Kidney glomerular epithelial cell (primary cell): ENCODE measurements at places on chromosomes 6 and 20.
A peak's percentile ranks its signal among the peaks of the same experiment; 100 is the strongest.

DNA sequence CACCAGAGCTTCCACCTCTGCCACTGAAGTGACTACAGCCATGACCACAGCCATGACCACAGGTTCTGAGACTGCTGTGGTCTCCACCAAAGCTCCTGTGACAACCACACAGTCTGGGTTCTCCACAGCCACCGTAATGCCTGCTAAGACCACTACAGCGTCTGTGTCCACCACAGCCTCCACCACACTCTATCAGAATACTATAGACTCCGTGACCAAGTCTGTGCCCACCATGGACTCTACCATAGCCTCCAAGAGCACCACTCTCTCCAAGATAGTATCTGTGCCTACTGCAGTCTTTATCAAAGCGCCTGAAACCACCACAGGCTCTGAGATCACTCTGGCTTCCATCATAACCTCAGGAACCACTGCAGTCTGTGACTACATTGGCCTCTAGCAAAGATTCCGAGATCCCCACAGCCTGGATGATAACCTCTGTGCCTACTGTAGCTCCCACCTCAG lies 18.3 kb upstream of the MUC21 start:
- no peak for DNase-seq

- no peak for DNase-seq
These were observed 36.1 kb upstream of the PAQR8 start for GRCh38 chr6:52325695-52326471.

DNA sequence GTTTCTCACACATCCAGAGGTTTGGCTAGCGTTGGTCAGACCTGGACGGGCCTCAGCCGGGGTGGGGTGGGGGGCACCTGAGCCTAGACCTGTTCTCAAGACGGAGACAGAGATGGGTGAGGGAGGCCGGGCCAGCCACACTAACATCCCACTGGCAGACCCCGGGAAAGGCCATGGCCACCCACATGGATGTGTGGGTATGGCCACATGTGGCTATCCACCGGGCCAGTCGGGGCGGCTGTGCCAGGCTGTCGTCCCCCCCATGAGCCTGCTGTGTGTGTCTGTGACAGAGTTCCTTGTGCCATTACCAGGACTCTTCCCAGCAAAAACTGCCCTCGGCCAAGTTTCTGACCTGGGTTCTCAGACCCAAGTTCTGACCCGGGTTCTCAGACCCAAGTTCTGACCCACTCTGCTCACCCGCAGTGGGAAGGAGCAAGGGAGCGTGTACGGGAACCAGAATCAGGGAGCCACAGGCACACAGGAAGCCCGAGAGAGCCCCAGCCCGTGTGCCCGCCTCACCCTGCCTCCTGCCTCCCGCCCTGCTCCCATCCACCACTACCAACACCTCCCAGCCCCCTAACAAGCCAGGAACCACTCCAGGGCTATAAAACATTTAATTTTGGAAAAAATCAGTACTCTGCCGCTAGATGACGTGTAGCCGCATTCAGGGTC lies 255.5 kb downstream of the TAF4 start:
- no peak for DNase-seq

GRCh38 chr6:108559884-108560462 lies 744 bp upstream of the FOXO3 start:
- peak; percentile 75 for DNase-seq

DNA sequence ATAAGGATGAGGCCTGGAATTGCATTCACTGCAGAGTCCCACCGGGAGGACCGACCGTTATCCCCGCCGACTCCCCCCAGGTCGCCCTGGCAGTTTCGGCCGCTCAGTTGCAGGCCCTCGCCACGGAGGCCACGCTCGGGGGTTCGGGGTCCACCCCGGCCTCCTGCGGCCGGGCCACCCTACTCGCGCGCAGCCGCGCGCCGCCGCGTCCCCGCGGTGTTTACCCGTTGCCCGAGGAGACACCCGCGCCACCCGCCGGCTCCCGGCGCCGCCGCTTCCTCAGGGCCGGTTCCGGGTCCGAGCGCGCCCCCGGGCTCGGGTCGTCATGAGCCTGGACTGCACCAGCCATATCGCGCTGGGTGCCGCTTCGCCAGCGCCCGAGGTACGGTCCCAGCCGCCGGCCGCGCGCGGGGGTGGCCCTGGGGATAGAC lies at the start of gene CCDC170:
CCDC170 (plus strand) TSS at position 214 of the 431 bp plus-strand sequence; CDS start at position 326, 112 bp downstream.
- no peak for DNase-seq
